ENCODE measurements at places on chromosomes 11 and 22.

DNA sequence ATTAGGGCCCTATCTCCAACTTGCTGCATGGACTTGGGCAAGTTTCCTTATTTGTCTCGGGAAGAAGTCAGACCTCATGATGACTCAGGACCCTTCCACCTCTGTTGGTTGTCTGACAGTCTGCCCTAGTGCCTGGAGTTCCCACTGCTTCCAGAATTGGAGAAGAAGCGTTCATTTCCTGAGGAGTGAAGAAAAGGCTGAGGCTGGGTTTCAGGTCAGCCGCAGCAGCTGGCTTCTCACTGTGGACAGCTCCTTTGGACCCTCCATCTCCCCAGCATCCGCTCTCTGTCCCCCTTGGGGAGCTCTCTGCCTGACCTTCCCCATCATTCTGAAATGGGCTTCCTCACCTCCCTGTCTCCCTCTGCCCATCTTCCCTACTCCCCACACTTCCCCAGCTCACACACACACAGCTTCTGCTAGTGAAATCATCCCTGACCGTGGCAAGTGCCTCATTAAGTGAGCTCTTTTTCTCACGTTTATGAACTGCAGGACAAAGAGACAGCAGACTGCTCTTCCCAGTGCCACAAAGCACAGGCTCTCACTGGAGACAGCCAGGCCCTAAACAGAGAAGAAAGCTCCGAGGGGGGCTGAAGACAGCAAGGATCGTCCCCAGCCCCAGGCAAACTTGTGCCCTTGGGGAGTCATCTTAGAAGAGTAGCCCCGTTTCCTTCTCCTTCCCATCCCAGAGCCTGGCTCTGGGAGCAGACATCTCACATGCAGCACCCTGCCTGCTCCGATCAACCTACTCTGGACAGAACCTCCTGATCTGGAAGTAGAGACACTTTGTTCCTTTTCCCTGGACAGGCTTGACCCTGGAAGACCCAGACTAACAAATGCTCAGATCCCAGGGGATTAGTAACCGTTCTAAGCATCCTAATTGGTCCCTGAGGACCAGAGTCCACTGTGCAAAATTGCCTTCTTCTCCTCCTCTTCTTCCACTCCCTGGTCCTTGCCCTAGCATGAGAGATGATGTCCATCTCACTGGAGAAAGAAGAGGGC, 157.9 kb downstream of the FEZ1 start:
- no peak for DNase-seq

DNA sequence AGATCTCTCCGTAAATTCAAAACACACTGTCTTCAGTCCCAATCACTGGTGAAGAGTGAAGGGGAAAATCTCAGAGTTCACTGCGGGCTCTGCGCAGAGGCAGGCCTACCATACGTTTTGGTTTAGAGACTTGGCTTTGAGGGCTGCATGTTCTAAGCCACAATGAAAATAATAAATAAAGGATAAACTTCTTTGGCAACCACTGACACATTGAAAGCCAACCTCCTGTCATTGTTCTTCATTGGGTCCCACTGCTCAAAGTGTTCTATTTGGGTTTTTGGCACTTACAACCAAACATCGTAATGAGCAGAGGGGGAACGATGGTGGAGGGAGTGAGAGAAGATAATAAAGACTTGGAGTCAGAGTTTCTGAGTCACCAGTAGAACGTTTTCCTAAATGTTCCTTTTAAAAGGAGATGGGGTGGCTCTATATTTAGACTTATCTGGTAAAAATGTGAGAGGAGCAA, 472.9 kb downstream of the SOX6 start:
- DNase-seq: peak; percentile 23

- DNase-seq: no peak
These were observed 14.4 kb upstream of the EHD1 start for GRCh38 chr11:64892838-64893193.

DNA sequence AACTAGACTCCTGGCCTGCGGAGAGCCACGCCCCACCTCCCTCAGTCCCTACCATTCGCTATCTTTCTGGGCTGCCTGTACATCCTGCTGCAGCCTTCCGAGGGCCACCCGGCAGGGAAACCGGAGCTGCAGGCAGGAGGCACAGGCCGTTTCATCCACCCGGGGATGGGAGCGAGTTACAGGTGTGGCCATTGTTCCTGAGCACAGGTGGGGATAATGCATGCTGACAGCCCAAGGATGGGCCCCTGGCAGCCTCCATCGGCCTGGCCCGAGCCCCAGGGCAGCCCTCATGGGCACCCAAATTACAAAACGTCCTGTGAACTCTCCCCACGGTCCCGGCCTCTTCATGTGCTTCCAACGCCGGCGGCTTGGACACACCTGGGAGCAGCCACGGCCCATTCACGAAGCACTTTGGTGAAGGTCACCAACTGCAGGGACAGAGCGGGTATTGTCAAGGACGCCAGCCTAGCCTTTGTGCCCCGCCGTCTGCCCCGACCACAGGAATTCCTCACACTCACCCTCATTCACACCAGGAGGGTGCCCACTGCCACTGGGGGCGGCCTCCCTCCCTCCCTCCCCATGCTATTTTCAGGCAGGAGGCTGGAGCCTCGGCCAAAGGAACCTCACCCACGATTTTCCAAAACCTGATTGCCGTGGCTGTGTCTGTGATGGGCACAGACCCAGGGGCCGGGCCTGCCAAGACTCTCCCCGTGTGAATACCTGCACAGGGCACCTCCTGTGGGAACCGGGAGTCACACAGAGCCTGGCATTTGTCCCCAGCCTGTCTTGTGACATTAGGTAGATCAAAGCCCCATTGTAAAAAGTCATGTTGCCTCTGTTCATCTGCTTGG, 42.1 kb upstream of the MYEOV start:
- DNase-seq: no peak

DNA sequence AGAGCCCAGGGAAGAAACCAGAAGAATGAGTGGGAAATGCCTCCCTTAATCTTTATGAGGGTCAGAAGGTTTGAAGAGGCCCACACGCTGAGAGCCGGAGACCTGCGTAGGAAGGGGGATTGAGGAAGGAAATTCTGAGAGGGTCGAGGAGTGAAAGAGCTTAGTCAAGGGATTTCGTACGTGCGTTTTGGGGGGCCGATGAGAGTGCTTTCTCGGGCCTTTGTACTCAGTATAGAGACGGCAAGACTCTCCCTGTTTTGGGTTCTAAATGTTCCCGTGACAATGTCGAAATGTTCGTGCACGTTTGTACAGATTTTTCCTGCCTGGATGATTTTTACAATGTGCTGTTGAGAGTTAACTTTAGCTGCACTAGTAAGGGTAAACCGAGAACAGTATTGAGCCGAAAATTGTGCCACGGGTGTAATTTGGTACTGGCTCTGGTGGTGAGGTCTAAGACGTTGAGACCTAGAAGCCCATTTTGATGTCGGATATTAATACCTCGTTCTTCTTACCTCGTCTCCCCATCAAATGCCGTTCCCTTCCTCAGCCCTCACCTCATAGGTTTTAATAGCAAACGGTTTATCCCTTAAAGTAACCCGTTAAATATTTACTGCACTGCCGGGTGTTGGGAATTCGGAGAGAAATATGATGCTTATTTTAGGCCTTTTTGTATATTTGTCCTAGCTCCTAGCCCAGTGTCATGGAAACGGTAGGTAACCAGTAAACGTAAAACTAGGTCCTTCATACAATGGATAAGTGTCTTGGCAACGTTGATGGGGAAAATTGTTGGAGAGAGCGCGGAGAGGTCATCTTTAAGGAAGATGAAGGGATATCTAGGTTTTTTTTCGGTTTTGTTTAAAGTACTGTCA, 734 bp downstream of the C11orf58 start:
- peak; percentile 26 for DNase-seq

GRCh38 chr22:48972979-48973693, 854.5 kb downstream of the BRD1 start:
- no peak for DNase-seq

- peak; percentile 81 for DNase-seq
These were observed 21.7 kb downstream of the CCDC81 start for GRCh38 chr11:86396396-86396795.

DNA sequence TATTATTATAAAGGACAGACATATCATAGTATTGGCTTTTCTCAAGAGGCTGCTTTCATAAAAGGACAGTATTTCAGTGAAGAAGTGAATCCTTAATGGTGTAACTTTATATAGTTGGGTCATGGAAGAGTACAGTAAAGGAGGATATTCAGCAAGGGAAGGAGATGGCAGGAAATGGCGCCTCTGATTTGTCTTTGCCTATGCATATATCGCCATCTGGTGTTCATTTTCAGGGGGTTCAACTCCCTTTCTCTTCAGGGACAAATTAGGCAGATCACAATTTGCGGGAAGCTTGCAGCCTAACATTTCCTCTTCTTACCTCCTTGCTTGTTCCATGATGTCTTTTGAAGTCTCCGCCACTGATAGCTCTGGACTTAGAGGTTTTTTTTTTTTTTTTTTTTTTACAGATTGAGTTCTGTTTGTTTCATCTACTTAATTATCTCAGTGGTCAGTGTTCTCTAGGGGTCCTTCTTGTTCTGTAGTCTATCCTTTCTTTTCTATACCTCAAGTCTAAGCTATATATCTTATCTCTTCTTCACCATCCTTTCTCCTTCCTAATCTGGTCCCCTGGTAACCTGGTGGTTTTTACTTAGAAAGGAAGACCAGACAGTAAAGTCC, 21.8 kb upstream of the RRM1 start:
- peak; percentile 63 for DNase-seq
